ENCODE measurements at places on chromosomes 2 and 18.
A peak's percentile ranks its signal among the peaks of the same experiment; 100 is the strongest.

- no peak for DNase-seq
Observed at GRCh38 chr2:127169066-127169660, 50.9 kb downstream of the CYP27C1 start.

- DNase-seq: no peak
Observed at GRCh38 chr2:219309278-219309677, at the start of gene PTPRN. Gene PTPRN, minus strand, starts transcription at chr2:219309401. Its CDS starts 69 bp downstream, at chr2:219309332.

GRCh38 chr18:57660961-57661360 is 39.3 kb upstream of the NARS1 start:
- no peak for DNase-seq

DNA sequence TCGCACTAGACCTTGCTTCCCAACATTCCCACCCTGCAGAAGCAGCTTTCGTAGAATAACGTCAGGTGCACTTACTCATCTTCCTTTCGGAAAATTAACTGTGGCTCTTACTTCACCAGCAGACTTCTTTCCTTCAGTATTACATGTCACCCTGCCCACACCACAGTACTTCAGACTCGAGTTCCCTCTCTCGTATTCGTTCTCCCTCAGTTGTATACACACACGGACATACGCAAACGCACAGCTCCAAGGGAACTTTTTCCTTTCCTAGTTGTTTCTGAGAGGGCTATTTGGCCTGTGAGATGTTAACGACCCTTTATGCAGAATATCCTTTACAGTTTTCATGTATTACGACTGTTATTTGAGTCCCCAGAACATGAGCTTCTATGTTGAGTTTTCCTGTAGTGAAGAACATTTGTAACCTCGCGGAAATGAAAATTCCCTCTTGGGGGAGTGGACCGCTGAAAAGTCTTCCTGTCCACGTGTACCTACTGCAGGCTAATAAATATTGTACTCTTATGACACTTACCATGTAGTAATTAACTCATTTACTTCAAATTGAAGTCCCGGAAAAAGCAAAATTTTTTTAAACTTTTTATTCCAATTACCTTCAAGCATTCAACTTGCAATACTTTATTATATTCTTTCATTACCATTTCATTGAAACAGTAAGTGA is 908 bp downstream of the ERLEC1 start:
- DNase-seq: no peak

- no peak for DNase-seq
Observed at GRCh38 chr18:34543356-34543755, 166.7 kb upstream of the DTNA start.

GRCh38 chr2:222982010-222982908 is 69.7 kb upstream of the KCNE4 start:
- no peak for DNase-seq

DNA sequence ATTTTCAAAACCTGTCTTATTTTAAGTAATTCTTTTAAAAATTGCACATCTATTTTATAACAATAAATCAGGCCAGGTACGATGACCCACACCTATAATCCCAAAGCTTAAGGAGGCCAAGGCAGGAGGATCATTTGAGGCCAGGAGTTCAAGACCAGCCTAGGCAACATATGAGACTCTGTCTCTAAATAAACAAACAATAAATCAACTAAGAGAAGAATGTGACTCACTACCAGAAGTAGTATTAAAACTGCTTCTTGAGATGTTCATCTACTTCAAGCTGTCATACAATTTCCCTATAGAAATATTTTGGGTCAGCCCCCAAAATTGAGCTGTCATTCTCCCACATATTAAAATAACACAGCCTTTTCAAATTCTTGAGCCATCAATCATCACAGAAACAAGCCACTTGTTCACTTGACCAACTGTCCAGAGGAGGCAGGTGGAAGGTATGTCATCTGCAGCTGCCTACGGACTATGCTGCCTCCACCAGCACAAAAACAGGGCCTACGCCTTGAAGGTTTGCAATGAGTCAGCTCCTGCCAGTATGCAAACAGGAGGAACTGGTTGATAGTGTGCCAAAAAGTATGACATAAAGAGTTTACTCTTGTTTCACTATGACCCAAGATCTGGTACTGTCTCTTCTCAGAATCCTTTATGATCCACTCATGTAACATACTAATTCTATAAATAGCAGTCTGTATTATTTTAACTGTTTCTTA is 33.6 kb downstream of the KIDINS220 start:
- peak; percentile 49 for DNase-seq

DNA sequence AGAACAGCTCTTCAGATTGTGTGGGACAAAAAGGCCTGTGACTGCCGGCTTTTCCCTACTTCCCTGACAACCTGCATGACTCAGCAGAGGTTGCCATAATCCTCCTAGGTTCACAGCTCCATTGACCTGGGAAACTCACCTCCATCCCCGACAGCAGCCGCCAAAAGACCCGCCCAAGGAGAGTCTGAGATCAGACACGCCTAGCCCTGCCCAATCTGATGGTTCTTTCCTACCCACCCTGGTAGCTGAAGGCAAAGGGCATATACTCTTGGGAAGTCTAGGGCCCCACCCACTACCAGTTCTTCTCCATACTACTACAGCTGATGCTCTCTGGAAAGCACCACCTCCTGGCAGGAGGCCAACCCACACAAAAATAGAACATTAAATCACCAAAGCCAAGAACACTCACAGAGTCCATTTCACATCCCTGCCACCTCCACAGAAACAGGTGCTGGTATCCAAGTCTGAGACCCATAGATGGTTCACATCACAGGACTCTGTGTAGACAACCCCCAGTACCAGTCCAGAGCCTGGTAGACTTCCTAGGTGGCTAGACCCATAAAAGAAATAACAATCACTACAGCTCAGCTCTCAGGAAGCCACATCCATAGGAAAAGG is 140.6 kb downstream of the NETO1 start:
- DNase-seq: no peak

GRCh38 chr2:135756692-135757091 is 15.0 kb downstream of the UBXN4 start:
- no peak for DNase-seq

DNA sequence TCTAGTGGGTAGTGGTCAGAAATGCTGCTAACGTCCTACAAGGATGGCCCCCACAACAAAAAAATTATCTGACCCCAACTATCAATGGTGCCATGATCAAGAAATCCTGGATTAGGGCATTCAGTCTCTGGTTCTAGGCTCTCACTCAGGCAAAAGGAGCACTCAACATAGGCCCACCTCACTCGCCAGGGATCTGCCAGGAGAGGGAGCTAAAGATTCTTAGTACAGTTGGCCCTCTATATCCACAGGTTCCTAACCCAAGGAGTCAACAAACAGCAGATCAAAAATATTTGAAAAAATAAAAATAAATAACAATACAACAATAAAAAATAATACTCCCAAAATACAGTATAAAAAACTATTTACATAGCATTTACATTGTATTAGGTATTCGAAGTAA is 10.0 kb downstream of the SLC4A5 start:
- DNase-seq: peak; percentile 10

DNA sequence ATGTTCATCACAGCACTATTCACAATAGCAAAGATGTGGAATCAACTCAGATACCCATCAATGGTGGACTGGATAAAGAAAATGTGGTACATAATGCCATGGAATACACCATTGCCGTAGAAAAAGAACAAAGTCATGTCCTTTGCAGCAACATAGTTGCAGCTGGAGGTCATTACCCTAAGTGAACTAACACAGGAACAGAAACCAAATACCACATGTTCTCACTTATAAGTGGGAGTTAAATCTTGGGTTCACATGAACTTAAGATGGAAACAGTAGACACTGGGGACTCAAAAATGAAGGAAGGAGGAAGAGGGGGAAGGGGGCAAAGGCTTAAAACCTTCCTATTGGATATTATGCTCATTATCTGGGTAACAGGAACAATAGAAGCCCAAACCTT is 228.1 kb upstream of the RAB6C start:
- no peak for DNase-seq

GRCh38 chr2:46550686-46551404 is 71.5 kb downstream of the TMEM247 start:
- no peak for DNase-seq

DNA sequence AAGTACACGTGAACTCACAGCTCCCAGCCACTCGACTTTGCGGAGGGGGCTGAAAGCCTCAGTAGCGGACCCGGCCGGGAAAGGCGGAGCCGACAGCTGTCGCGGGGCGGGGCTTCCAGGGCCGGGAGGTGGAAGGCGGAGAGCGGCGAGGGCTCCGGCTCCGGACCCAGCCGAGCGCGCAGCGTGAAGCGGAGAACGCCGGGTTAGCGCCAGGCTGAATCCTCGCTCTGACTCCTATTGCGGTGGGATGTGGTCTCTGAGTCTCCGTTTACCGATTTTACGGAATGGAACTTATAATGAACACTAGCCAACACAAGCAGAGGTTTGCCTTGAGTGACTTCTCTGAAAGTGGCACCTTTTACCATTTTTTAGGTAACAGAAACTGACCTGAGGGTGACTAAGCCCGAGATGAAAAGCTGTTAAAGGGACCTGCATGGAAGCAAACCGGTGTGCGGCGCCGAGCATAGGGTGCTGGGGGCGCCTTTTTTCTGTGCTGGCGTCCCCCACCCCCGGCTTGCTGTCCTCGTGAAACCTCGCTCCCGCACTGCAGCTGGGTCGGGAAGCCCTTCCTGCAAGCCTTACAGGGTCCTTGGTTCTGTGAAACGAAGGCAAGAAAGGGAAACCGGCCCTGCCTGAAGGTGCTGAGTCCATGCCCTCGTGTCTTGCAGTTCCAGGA is 72.9 kb downstream of the EN1 start:
- DNase-seq: peak; percentile 10

GRCh38 chr2:54038835-54039234 is 68.0 kb upstream of the PSME4 start:
- no peak for DNase-seq

DNA sequence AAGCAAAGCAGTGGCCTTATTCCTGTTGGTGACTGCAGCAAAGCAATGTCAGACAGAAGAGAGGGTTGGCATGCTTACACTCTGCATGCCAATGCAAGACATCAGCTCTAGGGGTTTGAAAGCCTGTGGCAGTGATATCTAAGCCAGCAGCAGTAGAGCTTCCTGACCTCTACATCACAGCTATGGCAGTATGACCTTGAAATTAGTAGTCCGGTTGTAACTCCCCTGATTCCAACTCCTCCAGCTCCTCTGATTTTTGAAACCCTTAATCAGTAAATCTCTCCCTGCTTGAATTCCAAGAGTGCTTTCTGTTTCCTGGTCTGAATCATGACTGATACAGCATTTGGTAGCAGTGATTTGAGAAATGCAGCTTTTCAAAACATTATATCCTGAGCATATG is 60.0 kb upstream of the LRP1B start:
- DNase-seq: no peak

GRCh38 chr2:227103583-227103982 is 60.4 kb downstream of the COL4A4 start:
- no peak for DNase-seq

DNA sequence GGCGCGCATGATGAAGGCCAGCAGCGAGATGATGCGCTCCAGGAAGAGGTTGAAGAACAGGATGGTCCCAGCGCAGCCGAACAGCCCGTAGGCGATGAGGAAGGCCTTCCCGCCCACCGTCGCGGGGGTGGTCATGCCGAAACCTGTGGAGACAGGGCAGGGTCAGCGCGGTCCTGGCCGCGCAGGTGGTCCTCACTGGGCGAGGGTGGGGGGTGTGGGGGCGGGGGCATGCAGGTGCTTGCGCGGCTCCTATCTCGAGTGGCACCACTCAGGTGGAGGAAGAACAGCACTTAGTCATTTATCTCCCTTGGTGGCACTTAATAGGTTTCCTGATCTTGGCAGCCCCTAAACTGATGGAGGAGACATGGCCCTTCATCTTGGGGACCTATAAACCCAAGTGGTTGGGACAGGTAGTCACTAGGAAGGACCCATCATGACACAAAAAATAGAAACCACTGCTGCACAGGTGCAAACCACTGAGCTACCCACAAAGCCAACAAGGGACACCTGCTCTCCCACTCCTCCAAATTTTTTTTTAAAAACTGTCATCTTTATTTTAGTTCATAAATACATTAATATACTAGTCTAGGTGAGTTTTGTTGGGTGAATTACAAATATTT is 118.8 kb downstream of the MSH2 start:
- no peak for DNase-seq

DNA sequence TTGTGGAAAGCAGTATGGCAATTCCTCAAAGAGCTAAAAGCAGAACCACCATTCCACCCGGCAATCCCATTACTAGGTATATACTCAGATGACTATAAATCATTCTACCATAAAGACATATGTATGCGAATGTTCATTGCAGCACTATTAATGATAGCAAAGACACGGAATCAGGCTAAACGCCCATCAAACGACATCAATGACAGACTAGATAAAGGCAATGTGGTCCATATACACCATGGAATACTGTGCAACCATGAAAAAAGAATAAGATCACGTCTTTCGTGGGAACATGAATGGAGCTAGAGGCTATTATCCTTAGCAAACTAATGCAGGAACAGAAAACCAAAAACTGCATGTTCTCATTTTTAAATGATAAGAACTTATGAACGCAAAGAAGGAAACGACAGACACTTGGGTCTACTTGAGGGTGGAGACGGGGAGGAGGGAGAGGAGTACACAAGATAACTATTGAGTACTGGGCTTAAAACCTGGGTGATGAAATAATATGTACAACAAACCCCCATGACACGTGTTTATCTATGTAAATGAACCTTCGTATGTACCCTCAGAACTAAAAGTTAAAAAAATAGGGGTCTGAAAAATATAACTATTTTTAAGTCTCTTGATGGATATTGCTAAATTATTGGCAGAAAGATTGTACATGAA is 32.0 kb upstream of the CYTIP start:
- DNase-seq: no peak

DNA sequence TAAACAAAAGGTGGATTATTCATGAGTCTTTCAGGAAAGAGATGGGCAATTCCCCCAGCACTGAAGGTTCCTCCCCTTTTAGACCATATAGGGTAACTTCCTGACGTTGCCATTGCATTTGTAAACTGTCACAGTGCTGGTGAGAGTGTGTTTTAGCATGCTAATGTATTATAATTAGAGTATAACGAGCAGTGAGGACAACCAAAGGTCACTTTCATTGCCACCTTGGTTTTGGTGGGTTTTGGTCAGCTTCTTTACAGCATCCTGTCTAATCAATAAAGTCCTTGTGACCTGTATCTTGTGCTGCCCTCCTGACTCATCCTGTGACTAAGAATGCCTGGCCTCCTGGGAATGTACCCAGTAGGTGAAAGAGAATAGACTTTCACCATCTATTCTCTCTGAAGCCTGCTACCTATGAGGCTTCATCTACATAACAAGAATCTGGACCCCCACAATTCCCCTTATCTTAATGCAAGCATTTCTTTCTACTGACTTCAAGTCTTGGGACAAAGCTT is 148.7 kb downstream of the CABLES1 start:
- DNase-seq: no peak

- DNase-seq: no peak
Observed at GRCh38 chr2:236753606-236754270, 184.1 kb downstream of the ACKR3 start.

GRCh38 chr2:7272210-7272609 is 355.0 kb downstream of the RNF144A start:
- DNase-seq: no peak

GRCh38 chr2:196712867-196713266 is 73.4 kb downstream of the CCDC150 start:
- no peak for DNase-seq

DNA sequence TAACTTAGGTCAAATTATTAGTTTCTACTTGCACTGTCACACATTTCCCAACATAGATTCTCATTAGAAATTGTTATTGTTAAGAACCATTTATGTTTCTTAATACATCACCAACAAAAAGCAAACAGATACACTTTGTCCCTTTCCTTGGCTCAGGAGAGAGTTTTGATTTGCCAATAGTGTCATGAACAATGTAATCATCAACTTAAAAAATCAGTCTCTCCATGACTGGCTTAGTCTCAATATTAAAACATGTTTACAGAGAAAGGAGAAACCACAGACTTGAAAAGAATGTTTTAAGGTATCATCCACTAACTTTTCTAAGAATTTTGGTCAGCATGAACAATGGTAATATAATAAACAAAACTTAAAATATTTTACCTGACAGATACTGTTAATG is 416.5 kb upstream of the KCNH7 start:
- no peak for DNase-seq
